ENCODE measurements at places on chromosomes 12 and 14. TPM values are rescaled to one million over a fixed set of nuclear protein-coding genes. Genes with fewer than 3 reads are reported as not detected.

TM9SF1 gene
- polyA plus RNA-seq: 6.1 TPM

LMNTD1 gene
- not detected for polyA plus RNA-seq

KRT8 gene
- 227 TPM for polyA plus RNA-seq

KRT85 gene
- polyA plus RNA-seq: not detected

KRT2 gene
- polyA plus RNA-seq: not detected

CCDC88C gene
- 2.8 TPM for polyA plus RNA-seq

IL26 gene
- not detected for polyA plus RNA-seq

KLHL33 gene
- polyA plus RNA-seq: 0.25 TPM

SDR9C7 gene
- polyA plus RNA-seq: not detected

PLEKHG7 gene
- not detected for polyA plus RNA-seq

LRRC43 gene
- polyA plus RNA-seq: 0.15 TPM

CARMIL3 gene
- 0.08 TPM for polyA plus RNA-seq

BATF gene
- 0.84 TPM for polyA plus RNA-seq

SLC5A8 gene
- not detected for polyA plus RNA-seq

ATP2A2 gene
- 494 TPM for polyA plus RNA-seq

GPR137C gene
- 0.61 TPM for polyA plus RNA-seq

MYH7 gene
- polyA plus RNA-seq: 727 TPM

ASCL1 gene
- not detected for polyA plus RNA-seq

ADCY4 gene
- polyA plus RNA-seq: 21.9 TPM

SYCP3 gene
- polyA plus RNA-seq: not detected

TAS2R7 gene
- polyA plus RNA-seq: not detected

SMARCC2 gene
- polyA plus RNA-seq: 21.4 TPM

SLC6A12 gene
- polyA plus RNA-seq: 0.11 TPM

STAC3 gene
- 0.67 TPM for polyA plus RNA-seq

DDX54 gene
- 23.4 TPM for polyA plus RNA-seq

FBRSL1 gene
- 35.4 TPM for polyA plus RNA-seq

RNU4-1 gene
- polyA plus RNA-seq: not detected

P3H3 gene
- polyA plus RNA-seq: 29.9 TPM

SLC24A4 gene
- 0.08 TPM for polyA plus RNA-seq

PTPRB gene
- 17.0 TPM for polyA plus RNA-seq

DDX47 gene
- polyA plus RNA-seq: 34.0 TPM

BIN2 gene
- polyA plus RNA-seq: 1.5 TPM

GALC gene
- 6.1 TPM for polyA plus RNA-seq

AQP2 gene
- not detected for polyA plus RNA-seq

ZNF891 gene
- polyA plus RNA-seq: 0.49 TPM

PRB2 gene
- not detected for polyA plus RNA-seq

HPD gene
- 1.1 TPM for polyA plus RNA-seq

ART4 gene
- 2.2 TPM for polyA plus RNA-seq

KRT1 gene
- polyA plus RNA-seq: not detected

EVL gene
- 33.5 TPM for polyA plus RNA-seq

IFNG-AS1 gene
- not detected for polyA plus RNA-seq

LTBP2 gene
- polyA plus RNA-seq: 8.4 TPM

C12orf60 gene
- polyA plus RNA-seq: 5.3 TPM

OR11H12 gene
- polyA plus RNA-seq: not detected

PMCH gene
- not detected for polyA plus RNA-seq

INHBE gene
- not detected for polyA plus RNA-seq

DAO gene
- polyA plus RNA-seq: not detected
